ENCODE measurements at places on chromosomes 5 and 9.
A peak's percentile ranks its signal among the peaks of the same experiment; 100 is the strongest.

- no peak for DNase-seq
These were observed 512.4 kb upstream of the CHD1 start for GRCh38 chr5:99441235-99441634.

DNA sequence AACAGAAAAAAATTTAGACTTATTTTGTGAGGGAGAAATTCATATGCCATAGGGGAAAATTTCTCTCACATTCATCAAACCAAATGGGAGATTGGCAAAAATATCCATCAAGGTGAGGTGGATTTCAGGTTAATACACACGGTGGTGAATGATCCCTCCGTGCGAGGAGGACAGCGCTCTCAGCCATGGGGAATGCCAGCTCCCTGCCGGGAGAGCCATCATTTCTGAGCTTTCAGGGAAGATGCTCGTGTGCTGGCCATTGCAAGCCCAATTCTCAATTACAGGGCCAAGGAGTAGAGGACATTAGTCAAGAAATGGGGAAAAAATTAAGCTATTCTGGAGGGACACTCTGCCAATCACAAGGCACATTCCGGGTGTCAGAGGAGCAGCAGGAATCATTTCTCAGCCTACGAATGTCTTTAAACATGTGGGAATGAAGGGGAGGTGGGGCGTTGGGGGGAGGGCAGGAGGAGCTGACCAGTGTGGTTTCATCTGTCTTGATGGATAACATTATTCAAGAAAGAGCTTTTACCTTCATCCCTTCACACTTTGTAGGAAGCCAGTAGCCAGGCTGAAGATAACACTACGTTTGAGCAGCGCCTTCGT lies 165.5 kb downstream of the DAB2IP start:
- DNase-seq = no peak

- no peak for DNase-seq
These were observed 8.2 kb upstream of the RALGDS start for GRCh38 chr9:133129001-133129795.

DNA sequence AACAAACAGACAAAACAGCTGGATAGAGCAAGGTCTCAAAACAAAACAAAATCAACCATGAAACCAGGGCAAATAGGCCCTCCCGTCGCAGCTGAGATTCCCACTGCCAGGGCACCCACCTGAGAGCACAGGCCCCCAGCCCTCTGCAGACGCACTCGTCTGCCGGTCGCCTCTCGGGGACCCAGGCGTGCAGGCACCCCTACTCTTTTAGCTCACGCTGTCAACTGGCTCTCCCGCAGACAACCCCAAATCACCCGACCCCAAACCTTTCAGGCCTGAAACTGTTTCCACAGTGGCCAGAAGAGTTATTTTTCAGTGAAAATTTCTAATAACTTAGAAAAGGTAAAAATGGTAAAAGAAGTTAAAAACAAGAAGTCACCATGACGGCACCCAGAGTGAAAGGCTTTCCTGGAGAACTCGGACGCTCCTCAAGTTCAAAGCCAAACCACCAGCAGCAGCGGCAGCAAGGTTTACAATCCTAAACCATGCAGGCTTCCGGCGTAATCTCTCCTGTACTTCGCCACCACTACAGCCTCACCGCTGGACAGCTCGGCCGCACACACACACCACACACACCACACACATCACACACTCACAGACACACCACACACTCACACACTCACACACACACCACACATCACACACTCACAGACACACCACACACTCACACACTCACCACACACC lies 1.9 kb upstream of the UBE2QL1 start:
- DNase-seq = peak; percentile 64

GRCh38 chr9:70701163-70701562 lies 286.7 kb upstream of the KLF9 start:
- peak; percentile 41 for DNase-seq
